ENCODE measurements at places on chromosomes 11 and 22.

DNA sequence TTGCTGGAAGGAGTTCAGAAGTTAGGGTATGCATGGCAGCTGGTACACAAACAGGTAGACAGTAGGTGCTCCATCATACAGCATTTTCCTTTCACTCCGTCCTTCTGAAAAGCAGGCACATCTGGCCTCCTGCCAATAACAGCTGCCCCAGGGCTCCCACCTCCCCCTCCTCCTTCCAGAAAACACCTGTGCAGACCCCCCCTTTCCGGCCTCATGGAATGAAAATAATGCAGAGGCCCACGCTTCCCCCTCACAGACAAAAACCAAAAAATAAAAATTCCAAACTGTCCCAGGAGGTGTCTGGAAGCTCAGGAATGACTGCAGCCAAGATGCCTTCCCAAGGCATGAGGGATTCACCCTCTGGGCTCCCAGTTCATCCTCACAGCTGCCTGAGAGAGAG, 185.5 kb downstream of the MN1 start:
- no peak for DNase-seq

- no peak for DNase-seq
These were observed 331.9 kb upstream of the NARS2 start for GRCh38 chr11:78906566-78906965.

GRCh38 chr11:17389211-17389956, 925 bp upstream of the KCNJ11 start:
- DNase-seq = peak; percentile 75

DNA sequence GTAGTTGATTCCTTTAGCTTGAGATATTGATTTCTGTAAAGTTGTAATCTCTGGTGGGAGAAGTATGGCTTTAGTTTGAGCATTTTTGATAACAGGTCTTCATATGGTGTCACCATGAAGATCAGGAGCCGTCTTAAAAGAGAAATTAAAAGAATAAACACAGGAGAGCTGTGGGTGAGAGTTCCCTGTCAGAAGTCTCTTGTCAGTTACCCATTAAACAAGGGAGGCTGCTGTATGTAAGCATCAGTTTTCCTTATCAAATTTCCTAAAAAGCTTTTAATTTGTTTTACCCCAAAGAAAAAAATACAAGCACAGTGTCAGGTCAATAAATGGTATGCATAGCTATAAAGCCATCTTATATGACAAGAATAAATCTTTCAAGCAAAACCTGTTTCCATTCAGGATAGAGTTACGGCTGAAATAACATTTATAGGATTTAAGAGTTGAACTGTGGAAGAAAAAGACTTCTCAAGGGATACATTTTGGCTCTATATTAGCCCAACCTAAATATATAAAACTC, 767.5 kb downstream of the JRKL start:
- DNase-seq = no peak

GRCh38 chr11:119854521-119854920, 125.5 kb upstream of the NECTIN1 start:
- DNase-seq = no peak

DNA sequence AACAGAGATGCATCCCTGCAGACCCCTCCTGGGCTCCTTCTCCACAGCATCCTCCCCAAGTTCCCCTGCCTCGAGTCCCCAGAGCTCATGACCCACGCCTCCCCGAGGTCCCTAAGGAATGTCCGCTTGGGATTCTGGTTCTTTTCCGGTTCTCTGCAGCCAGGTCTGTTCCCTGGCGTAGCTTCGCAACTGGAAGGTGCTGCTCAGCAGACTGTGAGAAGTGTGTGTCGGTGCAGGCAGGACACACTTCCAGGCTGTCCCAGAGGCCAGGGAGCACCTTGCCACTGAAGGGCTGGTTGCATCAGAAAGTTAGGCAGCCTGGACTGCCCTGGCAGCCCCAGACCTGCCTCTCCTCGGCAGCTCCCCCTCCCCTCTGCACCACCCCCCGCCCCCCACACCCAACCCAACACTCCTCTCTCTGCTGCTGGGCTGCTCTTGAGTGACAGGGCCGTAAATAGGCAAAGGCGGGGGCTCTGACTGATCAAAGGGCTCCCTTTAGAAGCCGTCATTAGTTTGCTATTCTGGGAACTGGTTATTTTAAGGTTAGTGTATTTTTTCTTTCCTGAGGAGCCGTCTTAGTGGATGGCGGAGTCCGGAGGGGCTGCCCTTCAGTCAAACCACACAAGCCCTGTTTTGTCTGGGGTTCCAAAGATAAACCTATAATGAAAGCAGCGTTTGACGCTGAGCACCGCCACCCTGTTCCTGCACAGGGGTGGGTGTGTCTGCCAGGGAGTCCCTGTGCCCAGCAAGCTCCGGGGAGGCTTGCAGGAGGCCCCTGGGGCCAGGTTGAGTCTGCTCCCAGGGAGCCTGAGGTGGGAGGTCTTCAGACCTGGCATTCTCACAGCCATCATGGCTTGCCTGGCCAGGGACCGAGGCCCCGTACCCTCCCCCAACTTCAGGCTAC, 88.6 kb upstream of the KCNQ1OT1 start:
- no peak for DNase-seq

- no peak for DNase-seq
These were observed 287.9 kb upstream of the MTNR1B start for GRCh38 chr11:92681586-92681985.

DNA sequence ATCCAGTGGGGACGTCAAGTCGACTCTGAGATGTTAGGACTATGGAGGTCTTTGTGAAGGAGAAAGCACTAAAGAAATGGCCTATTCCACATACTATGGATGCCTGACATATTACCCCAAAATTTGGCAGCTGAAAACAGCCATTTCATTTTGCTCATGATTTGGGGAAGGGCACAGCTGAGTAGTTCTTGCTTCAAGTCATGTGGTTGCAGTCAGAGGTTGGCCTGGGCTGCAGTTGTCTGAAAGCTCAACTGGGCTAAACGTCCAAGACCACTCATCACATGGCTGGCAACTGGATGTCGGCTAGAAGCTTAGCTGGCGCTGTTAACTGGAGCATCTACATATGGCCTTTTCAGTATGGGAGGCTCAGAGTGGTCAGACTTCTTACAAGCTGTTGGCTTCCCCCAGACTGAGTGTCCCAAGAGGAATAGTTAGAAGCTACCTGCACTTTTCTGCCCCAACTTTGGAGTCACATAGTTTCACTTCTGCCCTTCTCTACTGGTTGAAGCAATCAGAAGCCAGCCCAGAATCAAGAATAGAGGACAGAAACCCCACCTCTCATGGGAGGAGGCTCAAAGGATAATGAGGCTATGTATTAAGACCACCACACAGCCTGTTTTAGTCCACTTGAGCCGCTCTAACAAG, 14.1 kb downstream of the SLC35C1 start:
- DNase-seq = no peak

- no peak for DNase-seq
These were observed 9.6 kb downstream of the CHST1 start for GRCh38 chr11:45655831-45656230.

- no peak for DNase-seq
These were observed 1.5 kb downstream of the SIDT2 start for GRCh38 chr11:117180020-117180419.

- no peak for DNase-seq
These were observed 9.6 kb downstream of the TRPM5 start for GRCh38 chr11:2434506-2435255.

DNA sequence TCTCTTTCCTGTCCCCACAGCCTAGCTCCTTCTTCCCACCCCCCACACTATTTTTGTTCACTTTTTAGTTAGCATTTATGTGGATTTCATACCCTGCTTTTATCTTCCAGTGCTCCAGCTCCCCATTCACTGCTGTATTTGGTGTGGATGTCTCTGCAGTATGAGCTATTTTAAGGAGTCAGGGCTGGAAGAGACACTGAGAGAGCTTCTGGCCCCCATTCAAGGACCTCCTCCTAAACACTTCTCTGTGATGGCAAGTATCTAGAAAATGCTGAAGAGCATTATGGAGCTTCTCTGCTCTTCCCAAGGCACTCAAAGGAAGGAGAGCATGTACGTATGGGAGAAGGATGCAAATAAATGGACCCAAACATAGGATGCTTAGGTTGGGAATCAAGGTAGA, 79.5 kb downstream of the RAB30 start:
- no peak for DNase-seq

DNA sequence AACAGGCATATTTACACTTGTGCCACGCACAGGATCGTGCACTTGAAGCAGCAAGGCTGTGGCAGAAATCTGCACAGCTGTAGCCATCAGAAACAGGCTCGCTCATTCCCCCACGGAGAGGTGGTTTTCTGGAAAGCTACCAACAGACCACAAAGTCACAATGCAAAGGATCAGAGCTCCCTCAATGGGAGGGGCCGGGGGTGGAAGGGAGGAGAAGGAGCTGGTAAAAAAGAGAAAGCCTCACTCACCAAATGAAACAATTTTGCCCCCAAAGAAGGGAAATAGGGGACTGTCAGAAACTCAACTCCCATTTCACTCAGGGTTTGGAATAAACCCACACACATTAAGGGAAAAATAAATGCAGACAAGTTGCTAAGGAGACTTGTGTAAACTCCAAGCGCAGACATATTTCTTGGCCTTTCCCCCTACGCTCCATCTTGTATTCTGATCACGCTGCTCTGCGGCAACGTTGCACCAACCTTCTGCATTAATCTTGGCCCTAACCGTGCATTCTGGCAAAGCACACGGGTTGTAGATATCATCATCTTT, 43.2 kb upstream of the BLID start:
- DNase-seq = no peak
